EL (cell line): ENCODE measurements at places on chromosomes 16 and 17.

- DNase-seq, result no peak
These were observed 67.1 kb downstream of the IL21R start for GRCh38 chr16:27468941-27469531.

DNA sequence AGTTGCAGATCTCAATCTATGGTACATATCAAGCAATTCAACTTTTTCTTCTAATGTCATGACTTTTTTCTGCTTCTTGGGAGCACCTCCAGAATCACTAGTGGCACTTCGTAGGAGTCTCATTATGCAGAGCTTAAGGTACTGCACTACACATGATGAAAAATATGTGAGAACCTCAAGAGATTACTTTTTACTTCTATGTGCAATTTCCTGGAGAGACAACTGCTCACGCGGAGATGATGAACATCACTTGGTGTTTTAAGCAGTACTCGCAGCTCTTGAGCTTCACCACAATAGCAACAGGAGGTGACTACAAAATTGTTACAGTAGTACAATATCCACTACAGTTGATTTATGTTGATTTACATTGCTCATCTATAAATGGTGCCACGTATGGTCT, 79.7 kb downstream of the MRTFB start:
- DNase-seq, result no peak

DNA sequence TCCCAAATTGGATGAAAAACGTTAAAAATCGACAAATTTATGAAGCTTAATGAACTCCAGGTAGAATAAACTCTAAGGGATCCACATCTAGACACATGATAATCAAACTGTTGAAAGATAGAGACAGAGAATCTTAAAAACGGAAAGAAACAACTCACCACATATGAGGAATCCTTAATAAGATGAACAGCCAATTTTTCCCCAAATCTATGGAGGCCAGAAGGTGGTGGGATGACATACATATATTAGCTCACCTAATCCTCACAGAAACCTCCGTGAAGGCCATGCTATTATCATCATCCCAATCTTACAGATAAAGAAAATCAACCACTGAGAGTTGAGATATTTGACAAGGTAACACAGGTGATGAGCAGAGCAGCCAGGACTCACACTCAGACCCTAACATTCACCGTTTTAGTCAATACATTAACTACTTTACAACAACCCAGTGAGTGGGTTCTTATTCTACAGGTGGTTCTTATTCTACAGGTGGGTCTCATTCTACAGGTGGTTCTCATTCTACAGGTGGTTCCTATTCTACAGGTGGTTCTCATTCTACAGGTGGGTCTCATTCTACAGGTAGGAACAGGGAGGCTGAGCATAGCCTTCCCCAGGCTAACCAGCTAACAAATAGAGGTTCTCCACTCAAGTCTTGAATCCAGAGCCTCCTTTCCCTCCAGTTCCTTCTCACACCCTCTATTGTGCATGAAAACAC, 4.8 kb downstream of the CACNG1 start:
- DNase-seq, result no peak

- peak; percentile 79 for DNase-seq
These were observed 110.7 kb upstream of the IRX3 start for GRCh38 chr16:54397190-54397835.

- DNase-seq, result no peak
These were observed 137.5 kb upstream of the PLCG2 start for GRCh38 chr16:81641395-81642106.
